ENCODE measurements at places on chromosomes 6 and 20.

DNA sequence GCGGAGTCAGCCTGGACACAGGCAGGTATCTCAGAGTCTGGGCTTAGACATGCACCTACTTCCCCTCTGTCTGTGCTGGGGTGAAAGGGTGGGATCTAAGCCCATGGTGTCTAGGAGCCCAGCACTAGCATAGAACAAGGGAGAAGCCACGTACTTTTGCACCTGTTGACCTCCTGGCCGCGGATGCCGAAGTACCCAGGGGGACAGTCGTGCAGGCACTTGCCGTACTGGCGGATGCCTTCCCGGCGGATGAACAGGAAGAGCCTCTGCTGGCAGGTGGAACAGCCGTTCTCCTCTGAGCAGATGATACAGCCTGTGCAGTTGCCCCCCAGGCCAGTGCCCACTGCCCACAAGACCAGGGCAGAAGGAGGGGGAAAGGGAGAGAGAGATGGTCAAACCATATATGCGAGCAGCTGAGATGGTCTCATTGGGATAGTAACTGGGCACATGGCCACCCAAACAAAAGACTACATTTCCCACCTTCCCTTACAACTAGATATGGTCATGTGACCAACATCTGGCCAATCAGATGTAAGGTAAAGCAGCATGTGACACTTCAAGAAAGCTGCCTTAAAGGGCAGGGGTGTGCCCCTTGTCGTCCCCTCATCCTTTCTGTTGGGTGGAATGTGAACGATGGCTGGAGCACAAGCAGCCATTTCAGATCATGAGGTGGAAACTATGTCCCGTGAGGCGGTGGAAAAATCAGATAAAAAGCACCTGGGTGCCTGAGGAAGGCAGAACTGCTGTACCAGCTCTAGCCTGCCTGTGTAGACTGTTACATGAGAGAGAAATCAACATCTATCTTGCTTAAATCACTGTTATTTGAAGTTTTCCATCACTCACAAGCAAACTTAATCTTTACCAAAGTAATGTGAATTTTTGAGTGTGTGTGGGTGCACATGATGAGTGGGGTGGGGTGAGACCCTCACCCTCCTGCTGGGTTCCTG is 34.0 kb downstream of the RSPO4 start:
- no peak for DNase-seq

DNA sequence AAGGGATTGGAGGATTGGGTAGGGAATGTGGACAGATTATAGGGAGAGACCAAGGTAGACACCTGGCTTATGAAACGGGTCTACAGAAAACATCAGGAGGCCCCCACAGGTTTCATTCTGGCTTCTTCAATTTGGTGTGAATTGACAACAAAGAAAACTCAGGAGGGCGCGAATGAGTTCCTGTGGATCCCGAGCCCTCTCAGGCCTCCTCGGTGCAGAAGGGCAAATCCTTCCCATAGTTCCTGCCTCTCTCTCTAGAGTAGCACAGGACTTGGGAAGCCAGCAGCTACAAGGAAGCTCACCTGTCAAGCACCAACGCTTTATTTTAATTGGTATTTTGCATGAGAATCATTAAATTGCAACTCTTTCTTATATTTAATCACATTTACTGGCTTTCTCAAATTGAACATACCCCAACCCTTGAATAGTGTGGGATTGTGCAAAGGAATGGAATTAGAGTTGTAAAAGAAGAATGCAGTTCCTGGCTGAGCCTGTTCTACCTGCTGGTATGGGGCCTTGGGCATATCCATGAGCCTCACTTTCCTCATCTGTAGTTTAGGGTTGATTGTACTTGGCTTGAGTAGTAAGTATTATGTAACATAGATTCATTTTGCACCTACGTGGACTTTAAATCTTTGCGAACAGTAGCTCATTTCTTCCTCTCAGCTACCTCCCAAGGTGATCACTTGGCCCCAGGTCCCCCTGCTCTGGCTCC is 56.4 kb upstream of the PHACTR2 start:
- DNase-seq: no peak

DNA sequence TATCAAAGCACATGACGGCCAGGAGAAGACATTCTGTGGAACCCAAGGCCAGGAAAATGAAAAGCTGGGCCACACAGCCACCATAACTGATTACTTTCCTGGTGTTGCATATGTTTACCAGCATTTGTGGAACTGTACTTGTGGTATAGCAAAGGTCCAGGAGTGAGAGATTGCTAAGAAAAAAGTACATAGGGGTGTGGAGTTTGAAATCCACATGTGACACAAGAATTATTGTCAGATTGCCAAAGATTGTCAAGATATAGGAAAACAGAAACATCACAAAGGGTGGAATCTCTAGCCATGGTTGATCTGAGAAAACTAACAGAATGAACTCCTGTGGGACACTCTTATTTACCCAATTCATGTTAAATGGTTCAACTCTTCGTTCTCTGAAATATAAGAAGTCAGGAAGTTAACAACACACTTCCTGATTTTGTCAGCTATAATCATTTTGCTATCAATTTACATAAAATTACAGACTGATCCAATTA is at the start of gene OR2B2:
Gene OR2B2 (minus strand): TSS at position 441 of the 491 bp plus-strand sequence. CDS start 77 bp downstream, at position 364.
- no peak for DNase-seq

DNA sequence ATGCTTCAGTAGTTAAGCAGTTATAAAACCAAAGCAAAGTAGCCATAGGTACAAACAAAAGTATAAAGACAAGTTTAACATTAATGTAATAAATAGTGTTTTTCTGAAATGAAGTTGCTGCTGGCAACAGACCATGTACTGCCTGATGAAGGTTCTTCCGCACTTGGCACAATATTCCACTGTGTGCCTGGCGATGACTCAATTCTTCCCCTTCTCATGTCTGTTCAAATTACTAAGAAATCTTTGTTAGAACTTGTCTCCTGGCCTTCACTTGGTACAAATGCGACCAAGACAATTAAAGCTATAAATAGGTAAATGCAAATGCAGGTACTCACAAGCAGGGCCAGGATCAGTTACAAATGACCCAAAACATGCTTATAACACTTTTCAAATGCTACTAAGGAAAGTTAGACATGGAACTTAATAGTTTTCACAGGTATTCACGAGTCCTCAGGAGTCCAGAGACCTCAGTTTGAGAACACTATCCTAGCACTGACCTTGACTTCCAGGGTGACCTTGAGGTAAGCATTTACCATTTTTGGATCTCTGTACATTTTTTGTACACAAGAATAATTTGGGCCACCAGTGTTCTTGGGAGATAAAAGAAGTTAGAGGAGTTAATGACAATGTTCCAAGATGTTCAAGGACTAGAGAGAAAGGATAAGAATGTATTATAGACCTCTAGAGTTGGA is 8.1 kb upstream of the DDR1 start:
- DNase-seq: no peak

- no peak for DNase-seq
Observed at GRCh38 chr20:44073011-44073674, 113.8 kb downstream of the JPH2 start.

- DNase-seq: no peak
Observed at GRCh38 chr20:13007596-13007995, 1.2 kb upstream of the SPTLC3 start.

GRCh38 chr6:151690768-151691562 is 116.5 kb upstream of the ESR1 start:
- DNase-seq: no peak

- DNase-seq: no peak
Observed at GRCh38 chr6:166075925-166076324, 91.7 kb downstream of the TBXT start.

DNA sequence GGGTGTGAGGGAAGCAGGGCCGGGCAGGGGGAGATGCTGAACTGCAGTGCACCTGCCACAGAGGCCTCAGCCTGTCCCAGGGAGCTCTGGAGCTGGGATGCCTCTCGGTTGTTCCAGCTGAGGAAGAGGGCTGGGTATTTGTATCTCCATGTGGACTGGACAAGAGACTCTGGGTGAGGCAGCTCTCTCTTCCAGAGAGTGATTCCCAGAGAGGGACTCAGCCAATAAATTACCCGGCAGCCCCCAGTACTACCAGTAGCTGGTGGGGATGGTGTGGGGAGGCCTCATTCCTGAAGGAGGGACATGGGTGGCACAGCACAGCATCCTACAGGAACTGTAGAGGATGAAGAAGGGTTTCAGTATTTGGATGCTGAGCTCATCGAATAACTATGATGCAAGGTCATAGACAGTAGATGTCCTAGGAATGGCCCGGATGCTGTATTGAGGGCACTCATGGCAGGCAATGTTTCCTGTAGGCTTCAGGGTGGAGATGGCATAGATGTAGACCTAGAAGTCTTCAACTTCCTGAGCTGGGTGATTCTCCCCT is 1.4 kb downstream of the FGD2 start:
- DNase-seq: no peak

GRCh38 chr6:156852858-156853216 is 75.7 kb downstream of the ARID1B start:
- DNase-seq: no peak

DNA sequence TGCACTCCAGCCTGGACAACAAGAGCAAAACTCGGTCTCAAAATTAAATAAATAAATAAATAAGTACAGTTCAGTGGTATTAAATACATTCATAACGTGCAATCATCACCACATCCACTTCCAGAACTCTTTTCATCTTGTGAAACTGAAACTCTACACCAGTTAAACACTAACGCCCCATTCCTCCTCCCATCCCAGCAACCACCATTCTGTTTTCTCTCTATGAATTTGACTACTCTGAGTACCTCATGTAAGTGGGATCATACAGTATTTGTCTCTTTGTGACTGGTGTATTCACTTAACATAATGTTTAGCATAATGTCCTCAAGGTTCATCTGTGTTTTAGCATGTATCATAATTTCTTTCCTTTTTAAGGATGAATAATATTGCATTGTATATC is 29.1 kb upstream of the SCML4 start:
- no peak for DNase-seq

DNA sequence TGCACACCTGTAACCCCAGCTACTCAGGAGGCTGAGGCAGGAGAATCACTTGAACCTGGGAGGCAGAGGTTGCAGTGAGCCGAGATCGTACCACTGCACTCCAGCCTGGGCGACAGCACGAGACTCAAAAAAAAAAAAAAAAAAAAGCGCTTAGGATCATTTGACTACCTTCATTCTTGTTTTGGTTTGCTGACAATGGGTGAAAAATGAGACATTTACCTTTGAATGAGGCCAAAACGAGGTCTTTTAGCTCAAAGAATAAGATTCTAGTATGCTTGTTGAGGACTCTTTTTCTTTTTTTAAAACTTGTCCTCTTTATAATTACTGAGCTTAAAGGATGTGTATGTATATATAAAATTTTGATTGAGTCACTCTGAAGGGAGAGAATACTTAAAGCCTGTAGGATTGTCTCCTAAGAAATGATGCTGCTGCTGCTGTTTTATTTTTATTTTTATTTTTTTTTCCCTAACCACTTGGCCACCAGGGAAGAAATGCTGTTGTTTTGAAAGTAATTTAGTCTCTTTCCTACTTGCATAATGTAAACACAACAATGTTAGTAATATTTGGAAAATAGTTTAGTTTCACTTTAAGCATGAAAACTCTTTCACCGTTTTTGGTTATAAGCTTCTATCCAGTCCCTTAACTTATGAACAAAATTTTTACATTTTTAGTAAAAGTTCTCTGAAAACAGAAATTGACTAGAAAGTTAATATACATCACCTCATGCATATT is 7.9 kb downstream of the UBR2 start:
- no peak for DNase-seq

DNA sequence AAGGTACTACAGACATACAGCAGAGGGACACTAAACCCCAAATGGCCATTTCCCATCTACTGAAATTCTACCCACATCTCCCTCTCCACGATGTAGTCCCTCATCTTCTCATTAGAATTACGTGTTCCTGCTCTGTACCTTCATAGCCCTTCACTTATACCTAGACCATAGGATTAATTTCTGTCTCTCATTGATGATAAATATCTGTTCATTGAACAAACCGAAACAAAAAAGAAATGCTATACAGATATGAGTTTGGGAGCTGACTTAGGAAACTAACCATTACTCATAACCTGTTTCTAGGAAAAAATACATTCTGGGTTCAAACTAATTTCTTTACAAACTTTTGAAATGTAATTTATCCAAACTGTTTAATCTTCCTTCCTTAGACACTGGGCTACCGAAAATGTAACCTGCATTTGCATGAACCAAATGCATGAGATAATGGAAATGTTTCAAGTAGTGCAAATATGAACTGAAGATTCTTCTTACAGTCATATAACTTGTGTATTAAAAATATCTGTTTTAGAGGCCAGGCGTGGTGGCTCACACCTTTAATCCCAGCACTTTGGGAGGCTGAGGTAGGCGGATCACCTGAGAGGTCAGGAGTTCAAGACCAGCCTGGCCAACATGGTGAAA is 85.3 kb downstream of the GJA10 start:
- no peak for DNase-seq

DNA sequence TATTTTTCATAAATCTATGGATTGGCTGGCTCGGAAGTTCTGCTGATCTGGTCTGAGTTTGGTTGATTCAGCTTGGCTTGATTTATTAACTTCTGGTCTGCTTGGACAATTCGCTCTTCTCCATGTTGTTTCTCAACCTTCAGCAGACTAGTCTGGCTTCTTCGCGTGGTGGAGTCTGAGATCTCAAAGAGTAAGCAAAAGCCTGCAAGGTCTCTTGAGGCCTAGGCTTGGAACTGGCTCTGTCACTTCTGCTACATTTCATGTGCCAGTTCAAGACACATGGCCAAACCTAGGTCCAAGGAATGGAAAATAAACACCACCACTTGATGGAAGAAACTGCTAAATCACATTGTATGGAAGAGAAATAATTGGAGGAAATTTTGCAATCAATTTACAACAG is 115.1 kb upstream of the JAG1 start:
- no peak for DNase-seq

GRCh38 chr6:30915591-30915946 is 1.5 kb downstream of the VARS2 start:
- DNase-seq: no peak

DNA sequence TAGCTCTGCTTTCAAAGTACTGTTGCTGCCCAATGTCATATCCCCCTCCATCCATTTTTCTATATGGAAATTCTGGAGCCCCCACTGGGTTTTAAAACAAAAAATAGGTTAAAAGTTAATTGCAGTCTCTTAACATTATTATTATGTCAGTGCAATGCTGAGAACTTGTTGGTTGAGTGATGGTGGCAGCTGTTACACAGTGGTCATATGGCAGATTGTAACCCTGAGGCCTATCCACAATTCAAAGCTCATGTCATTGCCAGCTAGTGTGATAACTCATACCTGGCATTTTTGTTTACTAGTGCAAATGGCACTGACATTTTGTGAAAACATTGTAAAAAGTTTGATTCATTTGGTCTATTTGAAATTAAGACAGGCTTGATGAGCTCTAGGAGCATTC is 305.7 kb upstream of the FLRT3 start:
- DNase-seq: no peak

- no peak for DNase-seq
Observed at GRCh38 chr20:58855506-58856389, 3.2 kb downstream of the GNAS start.

DNA sequence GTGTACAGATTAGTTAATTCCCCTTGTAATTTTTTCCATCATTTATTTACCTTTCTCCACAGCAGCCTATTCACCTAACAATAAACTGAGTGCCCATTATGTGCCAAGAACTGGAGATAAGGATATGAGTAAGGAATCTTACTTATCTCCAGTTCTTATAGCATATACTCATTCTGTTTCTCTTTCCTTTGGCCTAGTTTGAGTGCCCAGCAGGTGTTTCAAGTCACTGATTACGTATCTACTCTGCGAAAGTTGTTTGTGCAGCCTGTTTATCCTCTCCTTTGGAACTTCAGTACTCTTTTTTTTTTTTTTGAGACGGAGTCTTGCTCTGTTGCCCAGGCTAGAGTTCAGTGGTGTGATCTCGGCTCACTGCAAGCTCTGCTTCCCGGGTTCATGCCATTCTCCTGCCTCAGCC is 17.3 kb upstream of the POU5F1 start:
- no peak for DNase-seq

Data from nucleus accumbens (tissue), 56 donors.